ENCODE measurements at places on chromosomes 16 and 17.

- DNase-seq: no peak
Observed at GRCh38 chr16:88317613-88317965, 65.2 kb upstream of the ZNF469 start.

DNA sequence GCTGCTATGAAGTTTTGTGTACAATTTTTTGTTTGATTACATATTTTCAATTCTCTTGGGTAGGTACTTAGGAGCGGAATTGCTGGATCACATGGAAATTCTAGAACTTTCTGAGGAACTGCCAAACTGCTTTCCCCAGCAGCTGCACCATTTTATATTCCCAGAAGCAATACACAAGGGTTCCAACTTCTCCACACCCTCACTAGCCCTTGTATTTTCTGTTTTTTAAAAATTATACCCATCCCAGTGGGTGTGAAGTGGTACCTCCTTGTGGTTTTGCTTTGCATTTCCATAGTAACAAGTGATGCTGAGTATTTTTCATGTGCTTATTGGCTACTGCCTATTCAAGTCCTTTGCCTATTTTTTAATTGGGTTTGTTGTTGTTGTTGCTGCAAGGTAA lies 20.9 kb downstream of the NACA2 start:
- no peak for DNase-seq

GRCh38 chr17:79105937-79106336 lies 31.3 kb downstream of the ENGASE start:
- DNase-seq: no peak

DNA sequence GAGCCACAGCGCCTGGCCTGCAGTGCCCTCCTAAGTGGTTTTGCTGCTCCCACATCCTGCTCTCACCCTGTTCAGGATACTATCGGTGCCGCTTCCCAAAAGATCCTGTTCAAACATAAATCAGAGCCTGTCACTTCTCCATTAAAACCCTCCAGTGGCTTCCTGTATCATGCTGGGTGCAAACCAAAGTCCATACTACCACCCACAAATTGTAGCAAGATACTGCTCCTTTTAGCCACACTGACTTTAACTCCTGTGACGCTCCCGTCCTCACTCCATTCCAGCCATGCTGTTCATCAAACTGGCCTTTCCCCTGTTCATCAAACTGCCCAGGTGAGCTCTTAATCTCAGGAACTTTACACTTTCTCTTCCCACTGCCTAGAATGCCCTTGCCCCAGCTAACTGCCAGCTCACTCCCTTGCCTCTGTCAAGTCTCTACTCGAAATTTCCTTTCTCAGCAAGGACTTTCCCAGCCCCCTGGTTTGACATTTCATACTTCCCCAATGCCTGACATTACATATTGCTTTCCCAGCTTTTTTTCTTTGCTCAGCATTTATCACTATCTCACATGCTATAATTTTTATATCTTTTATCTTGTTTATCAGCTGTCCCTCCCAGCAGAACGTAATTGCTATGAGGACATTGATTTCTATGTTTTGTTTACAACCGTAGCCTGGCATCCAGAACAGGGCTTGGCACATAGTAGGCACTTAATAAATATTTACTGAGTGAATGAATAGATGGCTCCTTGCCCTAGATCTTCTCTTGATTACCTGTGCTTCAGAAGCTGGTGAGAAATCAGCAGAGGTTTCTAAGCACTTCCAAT lies 44.3 kb upstream of the SMURF2 start:
- DNase-seq: no peak

- DNase-seq: no peak
Observed at GRCh38 chr16:11871193-11871592, 19.9 kb upstream of the RSL1D1 start.

DNA sequence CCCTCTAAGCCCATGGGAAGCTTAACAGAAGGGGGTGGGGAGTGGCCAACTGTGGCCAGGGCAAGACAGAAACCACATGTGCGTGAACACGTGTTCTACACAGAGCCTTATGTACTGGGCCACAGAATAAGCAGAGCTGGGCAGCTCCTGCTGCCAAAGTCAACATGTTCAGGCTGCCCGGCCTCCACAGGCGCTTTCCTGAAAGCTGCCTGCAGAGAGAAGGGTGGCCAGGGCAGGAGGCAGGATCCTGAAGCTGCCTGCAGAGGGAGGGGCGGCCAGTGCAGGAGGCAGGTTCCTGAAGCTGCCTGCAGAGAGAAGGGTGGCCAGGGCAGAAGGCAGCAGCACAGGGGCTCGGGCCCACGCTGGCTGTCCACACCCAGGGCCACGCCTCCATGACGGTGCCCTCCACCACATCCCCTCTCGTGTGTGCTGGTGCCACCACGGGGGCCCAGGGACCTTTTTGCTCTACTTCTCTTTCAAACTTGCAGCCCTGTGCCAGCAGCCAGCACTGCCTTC lies 79.5 kb downstream of the ANKRD11 start:
- no peak for DNase-seq

GRCh38 chr17:82603981-82604448 lies 44.2 kb downstream of the WDR45B start:
- DNase-seq: no peak

GRCh38 chr17:45282683-45283644 lies 21.1 kb upstream of the SPATA32 start:
- DNase-seq: no peak

DNA sequence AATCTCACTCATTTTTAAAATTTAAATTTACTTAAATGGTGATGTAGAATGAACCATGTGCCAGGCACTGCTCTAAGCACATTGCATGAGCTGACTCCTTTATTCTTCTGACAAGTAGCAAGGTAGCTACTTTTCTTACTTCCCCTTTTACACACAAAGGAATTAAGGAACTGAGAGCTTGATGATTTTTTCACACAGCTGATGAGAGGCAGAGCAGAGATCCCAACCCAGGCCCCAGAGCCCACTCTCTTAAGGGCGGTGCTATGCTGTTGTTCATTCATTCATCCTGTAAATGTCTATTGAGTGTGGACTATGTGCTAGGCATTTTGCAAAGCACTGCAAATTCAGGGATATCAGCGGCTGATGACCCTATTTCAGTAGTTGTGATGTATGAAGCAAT lies 17.9 kb downstream of the SEC14L5 start:
- no peak for DNase-seq

- DNase-seq: no peak
Observed at GRCh38 chr17:7846765-7847661, 7.9 kb upstream of the TMEM88 start.

DNA sequence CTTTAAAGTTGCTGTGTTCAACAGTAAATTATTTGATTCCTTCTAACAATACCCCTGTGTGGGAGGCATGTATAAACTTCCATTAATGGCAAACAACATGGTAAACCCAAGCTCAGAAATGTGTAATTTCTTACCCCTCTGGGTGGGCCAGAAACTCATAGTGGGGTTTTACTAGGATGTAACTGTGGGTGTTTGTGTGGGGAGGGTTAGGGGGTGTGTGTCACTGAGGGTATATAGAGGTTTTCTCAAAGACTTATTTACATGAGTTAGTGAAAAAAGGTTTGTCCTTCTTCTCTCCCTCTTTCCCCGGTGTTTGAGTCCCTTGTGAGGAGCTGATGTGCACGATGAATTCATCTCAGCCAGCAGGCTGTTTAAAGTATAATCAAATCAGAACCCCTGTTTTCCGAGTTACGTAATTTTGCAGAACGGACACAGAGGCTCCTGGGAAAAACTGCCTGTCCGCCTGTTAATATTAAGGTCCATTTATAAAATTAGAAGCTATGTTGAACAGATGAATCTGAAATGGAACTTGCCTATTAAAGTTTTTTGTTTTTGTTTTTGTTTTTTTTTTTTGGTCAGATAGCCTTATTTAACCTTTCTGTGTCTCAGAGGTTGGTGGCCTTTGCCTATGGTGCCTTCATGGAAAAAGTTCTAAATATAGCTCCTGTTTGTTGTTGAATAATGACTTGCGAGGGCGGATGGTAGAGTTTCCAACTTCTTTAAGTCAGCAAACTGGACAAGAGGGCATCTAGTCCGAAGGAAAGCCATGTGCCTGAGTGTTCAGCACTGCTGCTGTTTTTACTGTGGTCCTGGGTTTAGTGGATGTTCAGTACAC lies 73.3 kb downstream of the MSI2 start:
- DNase-seq: no peak

- DNase-seq: no peak
Observed at GRCh38 chr16:50314665-50315064, 48.3 kb downstream of the ADCY7 start.

- no peak for DNase-seq
Observed at GRCh38 chr17:64413513-64413912, 22.9 kb upstream of the PECAM1 start.

GRCh38 chr16:56041556-56042140 lies 149.6 kb upstream of the GNAO1 start:
- peak; percentile 72 for DNase-seq

DNA sequence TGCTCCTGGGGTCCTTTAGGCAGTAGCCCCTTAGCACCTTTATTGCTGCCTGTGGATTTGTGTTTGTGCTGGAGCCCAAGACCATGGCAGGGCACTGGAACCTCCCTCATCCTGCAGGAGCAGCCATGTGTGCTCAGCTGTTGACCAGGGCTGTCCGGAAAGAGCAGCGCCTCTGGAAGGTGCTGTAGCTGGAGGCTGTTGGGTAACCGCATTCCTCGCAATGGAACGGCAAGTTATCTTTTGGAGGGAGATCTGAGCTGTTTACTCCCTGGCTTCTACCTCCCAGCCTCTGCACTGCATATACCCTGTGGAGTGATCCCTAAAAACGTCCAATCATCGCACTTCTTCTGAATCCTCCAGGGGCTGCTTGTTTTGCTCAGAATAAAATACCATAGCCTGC lies 291.0 kb downstream of the SNX29 start:
- no peak for DNase-seq

- no peak for DNase-seq
Observed at GRCh38 chr16:77298418-77299360, 99.5 kb downstream of the SYCE1L start.

DNA sequence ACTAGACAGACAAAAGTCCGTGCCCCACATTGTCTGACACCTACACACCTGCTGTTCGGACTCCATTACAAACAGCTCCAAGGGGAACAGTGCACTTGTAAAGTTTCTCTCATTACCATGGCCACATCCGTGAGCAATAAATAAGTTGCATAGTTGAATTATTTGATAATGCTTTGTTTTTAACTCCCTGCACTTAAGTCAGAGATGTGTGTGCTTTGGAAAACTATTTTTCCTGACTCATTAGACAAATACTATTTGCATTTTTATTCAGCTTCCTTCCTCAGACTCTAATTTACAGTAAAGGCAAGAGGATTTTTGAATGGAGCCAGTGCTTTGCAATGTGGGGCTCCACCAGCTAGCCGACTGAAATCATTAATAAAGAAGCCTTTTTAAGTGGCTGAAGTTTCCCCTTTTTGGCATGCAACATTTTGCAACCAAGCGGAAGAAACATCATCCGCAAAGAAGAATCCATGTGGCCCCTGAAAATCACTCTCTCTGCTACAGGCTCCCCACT lies 6.5 kb upstream of the CCL2 start:
- no peak for DNase-seq

GRCh38 chr16:35185366-35186044 lies 1726.1 kb downstream of the TP53TG3F start:
- no peak for DNase-seq

GRCh38 chr16:6827267-6827666 lies 505.4 kb upstream of the RBFOX1 start:
- no peak for DNase-seq

GRCh38 chr17:49578952-49579500 lies 3.4 kb downstream of the NXPH3 start:
- DNase-seq: no peak

DNA sequence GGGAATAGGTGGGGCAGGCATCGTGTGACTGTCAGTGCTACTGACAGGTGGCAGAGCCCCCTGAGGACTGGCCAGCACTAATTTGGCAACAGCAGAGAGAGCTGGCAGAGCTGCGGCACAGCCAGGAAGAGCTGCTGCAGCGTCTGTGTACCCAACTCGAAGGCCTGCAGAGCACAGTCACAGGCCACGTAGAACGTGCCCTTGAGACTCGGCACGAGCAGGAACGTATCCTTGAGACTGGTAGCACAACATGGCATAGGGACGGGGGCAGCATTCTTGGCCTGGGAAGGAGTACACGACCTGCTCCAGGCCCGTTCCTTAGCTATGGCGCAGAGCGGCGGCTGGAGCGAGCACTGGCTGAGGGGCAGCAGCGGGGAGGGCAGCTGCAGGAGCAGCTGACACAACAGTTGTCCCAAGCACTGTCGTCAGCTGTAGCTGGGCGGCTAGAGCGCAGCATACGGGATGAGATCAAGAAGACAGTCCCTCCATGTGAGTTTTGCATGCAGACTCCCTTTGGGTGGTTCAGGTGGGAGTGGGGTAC lies 3.0 kb upstream of the NRN1L start:
- DNase-seq: peak; percentile 81
